ENCODE measurements at places on chromosomes 4 and X.

- DNase-seq = no peak
These were observed 32.6 kb upstream of the PHF8 start for GRCh38 chrX:54076903-54077302.

GRCh38 chrX:139691493-139691842 is 16.5 kb downstream of the MCF2 start:
- no peak for DNase-seq

DNA sequence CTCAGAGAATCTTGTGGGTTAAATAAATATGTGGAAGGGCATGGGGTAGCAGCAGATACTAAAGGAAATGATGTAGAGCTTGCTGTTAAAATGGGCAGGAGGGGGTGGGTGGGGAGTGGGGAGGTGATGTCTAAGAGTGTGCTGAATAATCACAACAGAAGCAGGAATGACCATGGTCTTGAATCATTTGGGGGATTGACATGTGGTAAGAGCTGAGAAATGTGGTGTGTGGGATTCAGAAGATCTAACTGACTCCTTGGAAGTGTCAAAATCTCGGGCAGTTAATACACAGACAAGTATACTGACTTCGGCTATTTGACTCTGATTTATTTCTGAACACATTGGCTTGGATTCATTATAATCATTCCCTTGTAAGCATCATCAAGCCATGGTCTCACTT is 6.8 kb downstream of the VGLL1 start:
- no peak for DNase-seq

DNA sequence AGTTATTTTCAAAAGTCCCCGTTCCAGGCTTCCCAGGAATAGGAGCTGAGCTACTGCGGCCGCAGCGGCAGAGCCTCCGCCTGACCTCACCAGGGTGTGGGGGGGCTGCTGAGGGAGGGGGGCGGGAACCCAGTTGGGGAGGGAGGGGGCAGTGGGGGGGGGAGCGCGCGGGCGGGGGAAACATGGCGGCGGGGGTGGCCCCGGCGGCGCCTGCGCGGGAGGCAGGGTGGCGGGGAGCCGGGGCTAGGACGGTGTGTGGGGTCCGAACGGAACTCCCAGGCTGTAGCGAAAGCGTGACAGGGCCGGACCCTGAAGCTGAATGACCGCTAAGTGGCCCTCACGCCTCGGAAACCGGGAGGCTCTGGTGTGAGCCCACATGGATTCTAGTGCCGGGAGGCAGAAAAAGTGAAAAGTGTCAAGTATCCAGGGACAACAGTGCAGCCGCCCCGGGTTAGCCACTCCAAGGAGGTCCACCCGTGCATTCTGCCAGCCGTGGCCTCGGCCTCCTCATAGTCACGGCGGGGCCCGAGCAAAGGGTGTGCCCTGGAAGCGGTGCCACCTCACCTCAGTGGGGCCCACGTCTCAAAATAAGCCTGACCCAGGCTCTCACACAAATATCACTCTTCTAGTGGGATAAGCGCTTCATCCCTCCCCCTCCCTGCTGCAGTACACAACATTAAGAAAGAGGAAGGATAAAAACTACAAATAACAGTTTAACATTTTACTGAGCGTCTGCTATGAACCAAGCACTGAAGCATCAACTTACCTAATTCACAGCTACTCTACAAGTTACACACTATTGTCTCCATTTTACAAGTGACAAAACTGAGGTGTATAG is at the start of gene KLHL13:
TSS of gene KLHL13 (minus strand) at position 98 of the 838 bp plus-strand sequence. CDS start 88,337 bp downstream, outside the sequence.
- DNase-seq = no peak

DNA sequence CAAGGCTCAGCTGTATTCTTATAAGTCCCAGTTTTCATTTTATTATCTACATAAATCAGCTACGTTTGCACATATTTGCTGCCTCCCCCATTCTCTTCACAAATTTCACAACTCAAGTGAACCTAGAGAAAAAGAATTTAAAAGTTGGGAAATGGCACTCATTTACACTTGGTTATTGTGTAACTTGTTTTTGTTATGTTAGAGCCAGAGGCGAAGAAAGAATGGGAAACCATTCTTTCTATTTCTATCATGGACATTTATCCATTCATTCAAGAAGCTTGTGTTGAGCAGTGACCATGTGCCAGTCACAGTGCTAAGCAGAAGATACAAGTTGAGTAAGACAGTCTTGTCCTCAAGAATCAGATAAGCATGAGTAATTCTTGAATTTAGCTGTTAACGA is 13.5 kb downstream of the LIAS start:
- no peak for DNase-seq
